Effector CD8-positive, alpha-beta T cell (primary cell): ENCODE measurements at places on chromosomes 3 and 15.

DNA sequence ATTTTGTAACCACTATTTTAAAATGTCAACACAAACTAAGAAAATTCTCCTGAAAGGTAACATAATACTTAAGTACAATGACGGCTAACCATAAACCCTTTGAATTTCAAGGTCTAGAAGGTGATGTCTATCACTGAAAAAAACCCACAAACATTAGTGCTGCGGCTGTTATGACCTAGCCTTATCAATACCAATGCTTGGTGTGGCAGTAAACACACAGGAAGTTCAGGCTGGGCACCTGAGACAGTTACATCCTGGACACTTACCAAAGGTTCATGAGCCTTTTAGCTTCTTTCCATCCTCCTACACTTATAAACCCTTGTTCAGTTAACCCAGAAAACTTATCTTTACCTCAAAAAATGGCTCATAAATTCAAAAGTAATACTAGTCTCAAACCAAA lies 5.8 kb downstream of the HSPBAP1 start:
- DNase-seq, result no peak

- DNase-seq, result peak; percentile 14
These were observed 29.8 kb downstream of the IRAK2 start for GRCh38 chr3:10194328-10195071.

GRCh38 chr3:31861826-31862225 lies 119.2 kb downstream of the OSBPL10 start:
- DNase-seq, result no peak

DNA sequence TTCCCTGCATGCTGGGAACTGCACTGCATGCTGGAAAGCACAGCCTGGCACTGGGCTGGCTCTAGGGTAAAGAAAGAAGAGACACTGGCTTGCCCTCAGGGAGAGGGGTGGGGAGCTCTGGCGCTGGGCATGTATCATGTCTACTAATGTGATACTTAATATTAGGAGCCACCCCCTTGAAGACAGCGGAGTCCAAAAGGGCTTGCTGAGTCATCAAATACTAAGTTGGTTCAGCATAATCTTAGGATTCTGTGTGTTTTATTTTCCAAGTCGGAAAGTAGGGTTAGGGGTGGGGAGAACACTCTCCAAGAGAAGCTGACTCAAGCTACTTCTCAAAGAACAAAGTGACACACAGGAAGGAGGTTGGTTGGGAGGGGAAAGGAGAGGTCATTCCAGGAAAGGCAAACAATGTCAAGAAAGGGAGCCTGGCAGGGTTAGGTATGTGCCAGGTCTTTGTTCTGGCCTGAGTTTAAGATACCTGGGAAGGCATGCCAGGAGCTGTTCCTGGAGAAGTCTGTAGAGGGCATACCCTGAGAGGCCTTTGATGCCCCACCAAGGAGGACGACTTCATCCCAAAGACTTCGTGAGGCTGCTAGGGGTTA lies 237.8 kb upstream of the NR2E3 start:
- DNase-seq, result no peak

DNA sequence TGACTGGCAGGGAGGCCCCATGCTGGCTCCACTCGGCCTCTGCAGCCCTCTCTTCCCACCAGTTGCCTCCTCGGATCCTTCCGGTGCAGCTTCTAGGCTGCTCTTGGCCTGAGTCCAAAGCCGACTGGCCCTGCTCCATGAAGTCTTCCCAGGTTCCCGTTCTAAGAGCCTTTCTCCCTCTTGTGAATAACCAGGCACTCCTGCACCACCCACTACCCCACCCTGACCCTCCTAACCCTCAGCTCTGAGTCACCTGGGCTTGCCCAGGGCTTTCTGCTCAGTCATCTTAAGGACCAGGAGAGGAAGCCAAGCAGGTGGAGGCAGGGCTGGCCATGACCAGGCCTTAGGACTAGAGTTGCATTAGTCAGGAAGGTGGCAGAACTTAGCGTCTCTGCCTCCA lies 28.1 kb upstream of the CNBP start:
- no peak for DNase-seq

DNA sequence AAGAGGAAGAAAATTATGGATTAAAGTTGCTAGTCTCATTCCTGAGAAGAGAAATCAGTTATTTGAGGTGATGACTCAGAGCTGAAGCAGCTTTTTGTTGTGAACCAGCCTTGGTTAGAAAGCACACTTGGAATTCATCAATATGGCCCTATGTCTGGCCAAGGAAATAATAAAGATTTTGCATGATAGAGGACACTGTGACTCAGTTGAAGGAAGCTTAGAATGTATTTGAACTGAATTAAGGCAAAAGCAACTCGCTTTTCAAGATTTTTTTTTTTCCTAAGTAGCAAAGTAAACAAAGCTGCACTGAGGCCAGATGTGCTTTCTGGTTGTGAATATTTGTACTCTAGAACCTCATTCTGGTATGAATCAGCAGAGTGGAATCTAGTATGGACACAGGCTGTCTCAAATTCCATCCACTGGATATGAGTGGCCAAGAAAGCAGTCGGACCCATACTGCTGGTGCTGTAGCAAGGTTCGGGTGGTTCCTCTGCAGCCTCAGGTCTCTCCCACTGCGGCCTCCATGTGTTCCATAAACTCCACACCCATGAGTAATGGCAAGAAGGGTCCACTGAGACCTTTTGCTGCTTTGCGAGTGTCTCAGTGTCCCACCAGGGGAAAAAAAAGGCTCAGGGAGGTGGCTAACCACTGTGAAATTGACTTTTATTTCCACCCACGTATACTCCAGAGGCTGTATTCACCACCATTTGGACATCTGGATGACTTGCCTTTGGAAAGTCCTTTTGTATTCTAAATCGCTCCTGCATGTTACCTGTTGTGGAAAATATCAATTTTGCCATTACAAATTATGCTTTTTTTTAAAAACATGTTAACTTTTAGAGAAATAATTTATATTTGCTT lies 53.1 kb downstream of the TGFBR2 start:
- DNase-seq, result no peak
